ENCODE measurements at places on chromosomes 16 and 17.

GRCh38 chr16:600781-601180 lies 10.9 kb downstream of the RAB40C start:
- DNase-seq: no peak

GRCh38 chr17:14845591-14846281 lies 419.4 kb downstream of the PMP22 start:
- no peak for DNase-seq

GRCh38 chr17:64107500-64108236 lies 22.3 kb downstream of the ERN1 start:
- DNase-seq: no peak

GRCh38 chr17:73575470-73576221 lies 68.6 kb downstream of the SDK2 start:
- DNase-seq: no peak

All from CD4-positive, alpha-beta T cell treated with Interferon alpha-2 for 1 hour (primary cell).